ENCODE measurements at places on chromosomes 2 and 18. TPM values are rescaled to one million over a fixed set of nuclear protein-coding genes. Genes with fewer than 3 reads are reported as not detected.

The ELOA2 gene
- total RNA-seq: not detected

The CFAP65 gene
- total RNA-seq: not detected

The XRCC5 gene
- 164 TPM for total RNA-seq

The TLX2 gene
- total RNA-seq: not detected

The ITGA4 gene
- total RNA-seq: 8.4 TPM

The REEP1 gene
- 3.3 TPM for total RNA-seq

The MCEE gene
- 11.6 TPM for total RNA-seq

The CAPN14 gene
- total RNA-seq: not detected

The CD8B2 gene
- not detected for total RNA-seq

The LYPD1 gene
- total RNA-seq: 0.22 TPM

The ZNF521 gene
- 35.0 TPM for total RNA-seq

The TRABD2A gene
- total RNA-seq: 6.3 TPM

The DNPEP gene
- 88.1 TPM for total RNA-seq

The CCDC68 gene
- 19.7 TPM for total RNA-seq

The BCL2 gene
- 69.3 TPM for total RNA-seq

The GBX2 gene
- not detected for total RNA-seq

The GPR55 gene
- not detected for total RNA-seq

The CABLES1 gene
- total RNA-seq: 23.9 TPM

The EGR4 gene
- total RNA-seq: not detected

The TMEM247 gene
- not detected for total RNA-seq

The G6PC2 gene
- total RNA-seq: not detected

The CNTNAP5 gene
- total RNA-seq: under 0.01 TPM

The CCDC148 gene
- 2.5 TPM for total RNA-seq

The SLC9A2 gene
- under 0.01 TPM for total RNA-seq

The USP40 gene
- 63.0 TPM for total RNA-seq

The TMEM169 gene
- total RNA-seq: 2.7 TPM

The GPD2 gene
- total RNA-seq: 78.0 TPM

The PNO1 gene
- 14.7 TPM for total RNA-seq

The LPIN2 gene
- total RNA-seq: 27.3 TPM

The MRO gene
- total RNA-seq: 0.63 TPM

The MRPL30 gene
- total RNA-seq: 23.8 TPM

The CPO gene
- total RNA-seq: 0.39 TPM

The TUBB8B gene
- not detected for total RNA-seq

The GCG gene
- not detected for total RNA-seq

The CCDC121 gene
- total RNA-seq: 5.2 TPM

The GKN1 gene
- not detected for total RNA-seq

The TEX44 gene
- not detected for total RNA-seq

The ACTG2 gene
- 6.3 TPM for total RNA-seq

The LINC00305 gene
- total RNA-seq: not detected

The FBXO41 gene
- 7.2 TPM for total RNA-seq

The MBD2 gene
- total RNA-seq: 36.5 TPM

The REG3G gene
- total RNA-seq: not detected

The TMEM131 gene
- 39.0 TPM for total RNA-seq

The L3MBTL4 gene
- 6.3 TPM for total RNA-seq
